ENCODE measurements at places on chromosomes 2 and 18.

GRCh38 chr2:127504552-127505430, 21.5 kb downstream of the IWS1 start:
- no peak for DNase-seq

GRCh38 chr2:46073540-46074046, 223.6 kb upstream of the EPAS1 start:
- DNase-seq = no peak

GRCh38 chr2:156445296-156446220, 9.4 kb downstream of the GPD2 start:
- no peak for DNase-seq

GRCh38 chr18:22678486-22678885, 254.6 kb upstream of the RBBP8 start:
- DNase-seq = no peak

GRCh38 chr18:56210520-56210919, 427.9 kb downstream of the TXNL1 start:
- no peak for DNase-seq

GRCh38 chr2:136242100-136242499, 124.2 kb upstream of the CXCR4 start:
- no peak for DNase-seq

DNA sequence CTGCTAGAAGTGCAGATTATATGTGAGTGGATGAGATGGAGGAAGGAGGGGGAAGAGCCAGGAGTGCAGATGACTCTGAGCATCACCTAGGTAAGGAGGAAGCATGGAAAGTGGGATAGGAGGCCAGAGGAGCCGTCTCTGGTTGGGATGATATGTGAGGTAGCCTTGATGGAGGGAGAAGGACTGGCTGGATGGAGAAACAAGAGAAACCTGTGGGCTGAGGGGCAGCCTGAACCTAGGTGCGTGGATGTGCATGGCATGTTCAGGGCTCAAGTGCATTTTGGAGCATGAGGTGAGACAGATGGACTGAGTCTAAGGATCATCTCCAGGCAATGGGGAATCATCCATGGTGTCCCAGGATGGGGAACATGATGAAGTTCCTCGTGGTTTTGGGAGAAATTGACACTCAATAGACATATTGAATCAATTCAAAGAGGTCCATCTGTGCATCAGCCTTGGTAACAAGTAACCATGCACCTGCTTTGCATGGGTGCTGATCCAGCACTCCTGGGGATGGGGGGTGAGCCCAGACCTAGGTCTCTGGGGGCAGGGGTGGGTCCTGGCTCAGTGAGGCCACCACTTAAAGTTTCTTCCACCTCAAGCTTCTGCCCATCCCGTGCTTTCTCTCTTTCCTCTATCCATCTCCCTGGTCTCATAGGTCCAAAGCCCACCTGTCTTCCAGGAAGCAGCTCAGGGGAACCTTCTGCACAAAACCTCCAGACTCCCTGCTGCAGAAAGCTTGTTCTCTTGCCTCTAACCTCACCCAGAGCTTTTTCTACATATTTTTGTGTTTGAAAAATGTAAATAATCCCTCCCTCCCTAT, 19.2 kb downstream of the MYCN start:
- DNase-seq = no peak

DNA sequence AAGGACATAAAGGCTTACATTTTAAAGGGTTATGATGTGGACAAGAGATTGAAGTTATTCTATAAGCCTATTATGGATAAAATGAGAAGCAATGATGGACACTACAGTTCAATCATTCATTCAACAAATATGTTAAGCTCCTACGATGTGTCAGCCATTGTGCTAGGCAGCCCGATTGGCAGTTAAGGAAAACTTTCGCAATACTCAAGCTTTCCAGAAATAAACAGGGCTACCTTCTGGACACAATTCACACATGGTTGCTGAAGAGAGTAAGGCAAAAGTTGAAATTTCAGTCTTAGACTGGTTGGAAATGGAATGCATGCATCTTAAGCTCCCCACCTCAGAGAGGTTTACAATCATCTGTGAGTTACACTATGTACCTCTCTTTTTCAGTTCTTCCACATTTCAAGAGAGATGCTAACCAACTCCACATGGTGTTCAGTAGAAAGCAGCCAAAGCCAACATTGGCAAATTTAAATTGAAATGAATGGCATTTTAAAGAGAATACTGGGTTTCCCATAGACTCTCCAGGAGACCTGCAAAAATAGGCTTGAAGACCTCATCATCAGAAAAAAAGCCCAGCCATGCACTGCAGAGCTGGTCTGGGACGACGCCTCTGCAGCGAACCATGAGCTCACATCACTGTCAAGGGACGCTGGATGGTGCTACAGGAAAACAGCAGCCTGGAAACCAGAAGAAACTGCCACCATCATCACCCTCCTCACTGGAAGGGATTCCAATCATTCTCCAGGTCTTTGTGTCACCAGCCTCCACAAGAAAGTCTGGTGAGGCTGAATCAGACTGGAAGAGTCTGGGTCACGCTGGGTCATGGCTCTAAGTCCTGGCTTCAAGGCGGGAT, 276.3 kb downstream of the AFF3 start:
- DNase-seq = no peak

- peak; percentile 86 for DNase-seq
Observed at GRCh38 chr18:3261373-3262233, at the start of gene MYL12B. TSS of gene MYL12B (plus strand) at chr18:3262133. CDS start at chr18:3272899, 10,766 bp downstream.

DNA sequence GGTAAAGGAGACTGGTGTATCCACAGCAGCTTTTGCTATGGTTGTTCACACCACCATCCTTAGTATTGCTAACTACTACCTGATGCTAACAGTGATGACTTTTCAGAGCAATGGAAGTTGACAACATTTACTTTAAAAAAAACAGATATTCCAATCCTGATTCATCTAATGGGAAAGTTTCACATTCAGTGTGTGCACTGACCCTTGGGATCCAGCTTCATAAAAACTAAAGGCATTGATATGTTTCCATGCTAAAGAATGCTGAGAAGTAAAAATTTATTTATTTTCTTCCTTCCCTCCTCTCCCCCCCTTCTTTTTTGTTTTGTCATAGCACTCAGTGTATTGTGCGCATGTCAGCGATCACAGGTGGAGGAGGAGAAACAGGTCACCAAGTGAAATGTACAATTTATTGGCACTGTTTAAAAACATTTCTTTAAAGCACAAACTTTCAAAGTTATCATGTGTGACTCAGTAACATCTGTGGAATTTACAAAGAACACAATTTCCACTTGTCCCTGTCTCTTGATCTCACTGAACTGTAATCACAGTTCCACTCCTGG, 229.9 kb downstream of the ALK start:
- no peak for DNase-seq

GRCh38 chr18:56119681-56120080, 518.7 kb downstream of the TXNL1 start:
- no peak for DNase-seq

- no peak for DNase-seq
Observed at GRCh38 chr18:38663270-38663669, 1097.7 kb upstream of the CELF4 start.
